ENCODE measurements at places on chromosomes 3 and 15. TPM values are rescaled to one million over a fixed set of nuclear protein-coding genes. Genes with fewer than 3 reads are reported as not detected.

DNA sequence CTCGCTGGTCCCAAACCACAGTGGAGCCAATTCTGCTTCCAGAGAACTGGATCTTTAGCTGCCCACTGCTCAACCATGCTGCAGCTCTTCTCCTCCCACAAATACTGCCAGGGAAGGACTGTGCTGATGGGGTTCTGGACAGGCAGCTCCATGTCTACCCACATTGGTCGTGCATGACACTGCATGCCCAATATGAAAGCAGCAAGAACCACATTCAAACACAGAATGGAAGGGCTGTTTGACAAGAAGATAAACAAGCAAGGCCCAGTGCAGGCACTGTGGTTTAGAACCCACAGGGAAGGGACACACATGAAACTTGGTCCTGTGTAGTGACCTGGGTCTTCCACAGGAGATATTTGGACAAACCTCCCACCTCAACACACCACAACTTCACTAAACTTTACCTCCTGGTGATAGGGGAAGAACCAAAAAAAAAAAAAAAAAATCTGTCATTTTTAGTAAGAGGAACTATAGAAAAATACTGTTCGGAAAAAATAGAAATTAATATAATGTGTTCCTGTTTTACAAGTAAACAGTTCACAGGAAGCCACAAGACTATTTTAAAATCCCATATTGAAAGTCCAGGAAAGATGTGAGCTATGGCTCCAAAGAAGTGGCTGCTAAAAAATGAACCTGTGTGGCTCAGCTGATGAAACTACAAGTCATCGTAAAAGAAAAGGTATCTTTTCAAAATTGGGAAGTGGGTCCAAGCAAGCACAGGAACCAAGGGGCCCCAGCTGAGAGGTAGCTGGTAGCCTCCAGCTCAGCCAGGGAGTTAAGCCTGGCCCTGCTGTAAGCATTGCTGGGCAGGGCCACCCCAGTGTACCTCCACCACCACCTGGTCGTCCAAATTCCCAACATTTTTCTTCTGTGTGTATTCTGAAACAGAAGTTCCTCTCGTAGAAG, 77.7 kb upstream of the ACAN start:
- DNase-seq, result no peak

DNA sequence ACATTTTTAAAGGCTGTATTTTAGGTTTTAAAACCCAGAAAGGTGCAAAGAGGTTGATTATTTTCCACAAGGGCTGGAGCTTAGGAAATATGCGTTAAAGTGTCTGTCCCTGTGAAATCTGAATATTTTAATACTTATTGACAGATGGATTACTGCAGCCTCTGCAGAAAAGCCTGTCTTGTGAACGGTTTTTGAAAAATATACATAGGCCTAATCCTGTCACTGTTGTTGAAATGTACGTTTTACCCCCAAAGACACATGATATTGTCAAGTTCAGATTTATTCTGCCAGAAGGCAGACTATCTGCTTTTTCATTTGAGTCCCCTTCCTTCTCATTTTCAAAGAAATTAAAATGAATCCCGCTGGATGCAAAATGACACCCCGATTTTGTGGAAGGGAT, 2.2 kb upstream of the BCL6 start:
- no peak for DNase-seq

- DNase-seq, result no peak
Measured at GRCh38 chr3:14454639-14455310, 52.4 kb downstream of the SLC6A6 start.

- no peak for DNase-seq
Measured at GRCh38 chr3:51401735-51402134, 10.7 kb downstream of the RBM15B start.

DNA sequence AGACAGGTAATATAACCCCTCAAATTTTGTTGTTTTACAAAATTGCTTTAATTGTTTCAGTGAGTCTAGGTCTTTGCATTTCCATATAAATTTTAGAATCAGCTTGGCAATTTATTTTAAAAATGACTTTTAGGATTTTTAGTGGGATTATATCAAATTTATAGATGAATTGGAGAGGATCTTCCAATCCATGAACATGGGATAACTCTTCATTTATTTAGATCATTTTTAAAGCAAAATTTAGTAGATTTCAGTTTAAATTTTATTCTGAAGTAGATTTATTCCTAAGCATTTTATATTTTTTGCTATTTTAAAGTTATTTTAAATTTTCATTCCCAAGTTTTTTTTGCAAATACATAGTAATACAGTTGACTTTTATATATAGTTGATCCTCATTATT, 58.1 kb upstream of the THSD4 start:
- DNase-seq, result no peak

GRCh38 chr15:54424171-54424570, 445.9 kb downstream of the UNC13C start:
- no peak for DNase-seq

- DNase-seq, result no peak
Measured at GRCh38 chr15:60408463-60408981, 10.7 kb upstream of the ANXA2 start.

DNA sequence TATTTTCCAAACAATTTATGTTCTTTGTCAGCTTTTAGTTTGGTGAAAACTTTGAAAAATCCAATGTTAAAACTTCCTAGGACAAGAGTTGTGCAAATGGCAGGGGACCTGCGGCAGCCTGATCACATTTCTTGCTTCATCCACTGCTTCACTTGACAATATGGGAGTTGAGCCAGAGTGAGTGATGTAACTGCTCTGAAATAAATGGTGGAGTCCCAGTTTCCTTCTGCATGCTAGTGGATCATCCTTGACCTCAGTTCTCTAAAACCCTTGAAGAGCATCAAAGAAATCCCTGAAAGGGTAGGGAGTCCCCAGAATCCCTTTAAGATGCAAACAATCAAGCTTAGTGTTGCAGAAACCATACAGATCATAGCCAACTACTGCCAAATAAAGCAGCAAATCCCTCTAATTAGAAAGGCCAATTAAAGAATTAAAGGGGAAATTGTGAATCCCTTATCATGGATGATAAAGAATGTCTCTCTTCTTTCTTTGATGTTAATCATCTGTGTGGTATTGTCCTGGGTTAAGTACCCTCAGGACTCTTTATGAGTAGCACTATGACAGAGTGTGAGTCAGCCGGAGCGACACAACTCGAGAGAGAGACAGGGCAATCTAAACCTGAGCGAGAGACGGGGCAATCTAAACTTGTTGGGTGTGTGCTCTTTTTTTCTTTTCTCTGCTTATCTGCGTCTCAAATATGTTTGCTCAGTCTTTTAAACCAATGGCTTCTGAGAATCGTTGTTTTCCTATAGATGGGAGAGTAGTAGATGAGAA, 41.8 kb upstream of the GAP43 start:
- no peak for DNase-seq

DNA sequence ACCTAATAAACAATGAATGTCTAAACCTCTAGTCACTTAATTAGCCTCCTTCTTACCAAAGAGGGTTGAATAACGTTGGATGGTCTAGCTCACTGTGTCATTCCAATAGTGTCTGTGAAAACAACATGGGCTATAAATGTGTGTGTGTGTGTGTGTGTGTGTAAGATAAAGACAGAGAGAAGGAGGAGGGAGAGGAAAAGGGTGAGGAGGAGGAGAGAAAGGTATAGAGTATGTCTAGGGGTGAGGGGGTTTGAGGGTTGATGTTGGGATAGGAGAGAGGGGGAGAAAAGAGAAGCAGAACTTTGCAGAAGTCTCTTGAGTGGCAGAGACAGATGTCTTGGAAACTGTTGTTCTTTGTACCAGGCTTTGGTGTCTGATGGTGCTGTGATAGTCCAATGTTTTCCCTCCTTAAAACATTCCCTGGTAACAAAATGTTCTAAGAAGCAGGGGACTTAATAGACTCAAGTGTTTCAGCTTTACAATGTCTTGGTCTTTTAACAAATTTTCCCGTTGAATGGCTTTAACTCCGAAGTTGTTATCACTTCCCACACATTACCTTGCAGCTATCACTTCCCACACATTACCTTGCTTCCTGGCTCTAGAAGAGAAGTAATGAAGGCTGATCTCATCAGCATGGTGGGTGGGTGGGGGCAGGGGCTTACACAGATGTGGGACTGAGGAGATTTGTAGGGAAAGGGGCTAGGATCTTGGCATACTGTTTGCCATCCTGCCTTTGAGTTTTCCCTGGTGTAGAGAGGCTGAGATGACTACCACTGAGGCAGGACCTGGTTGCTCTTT, 57.8 kb upstream of the ETV5 start:
- DNase-seq, result no peak

- DNase-seq, result no peak
Measured at GRCh38 chr3:27224197-27224596, 145.0 kb downstream of the NEK10 start.

GRCh38 chr15:92636908-92637481, 18.6 kb downstream of the FAM174B start:
- peak; percentile 96 for DNase-seq

DNA sequence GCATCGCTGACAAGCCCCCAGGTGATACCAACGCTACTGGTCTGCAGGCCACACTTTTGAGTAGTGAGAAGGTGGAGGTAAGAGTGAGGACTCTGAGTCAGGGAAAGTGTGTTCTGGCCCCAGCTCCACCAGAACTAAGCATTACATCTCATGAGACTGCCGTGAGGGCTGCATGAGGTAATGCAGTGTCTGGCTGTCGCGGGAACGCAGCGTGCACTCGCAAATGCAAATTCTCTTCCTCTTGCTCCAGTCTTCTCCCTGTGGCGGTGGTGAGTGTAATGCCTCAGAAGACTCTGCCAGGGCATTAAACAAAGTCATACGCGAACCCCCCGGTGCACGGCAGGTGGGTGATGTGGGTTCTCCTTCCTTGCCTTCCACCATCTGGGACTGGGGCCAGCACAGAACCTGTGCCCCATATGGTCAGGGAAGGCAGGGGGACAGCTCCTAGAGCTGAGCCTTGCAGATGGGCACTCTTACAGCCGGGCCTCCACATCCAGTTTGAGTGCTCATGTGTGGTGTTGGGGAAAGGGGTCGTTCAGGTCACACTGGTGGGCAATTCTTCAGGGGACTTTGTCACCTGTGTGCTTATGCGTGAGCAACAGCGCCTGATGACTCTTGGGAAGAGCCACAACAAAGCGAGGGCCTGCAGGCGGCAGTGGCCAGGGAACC, 175.8 kb downstream of the XXYLT1 start:
- no peak for DNase-seq

DNA sequence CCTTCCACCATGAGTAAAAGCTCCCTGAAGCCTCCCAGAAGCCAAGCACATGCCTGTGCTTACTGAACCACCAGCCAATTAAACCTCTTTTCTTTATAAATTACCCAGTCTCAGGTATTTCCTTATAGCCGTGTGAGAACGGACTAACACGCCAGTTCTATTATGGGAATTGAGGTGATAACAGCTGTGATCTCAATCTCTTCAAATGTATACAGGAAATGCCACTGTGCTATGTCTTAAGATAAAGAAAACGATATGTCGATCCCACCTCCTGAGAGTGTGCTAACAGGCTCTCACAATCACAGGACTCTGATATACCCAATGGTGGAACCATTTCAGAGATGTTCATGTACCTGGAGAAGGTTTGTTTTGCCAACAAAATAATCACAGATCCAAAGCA, 26.2 kb downstream of the CHSY1 start:
- no peak for DNase-seq

DNA sequence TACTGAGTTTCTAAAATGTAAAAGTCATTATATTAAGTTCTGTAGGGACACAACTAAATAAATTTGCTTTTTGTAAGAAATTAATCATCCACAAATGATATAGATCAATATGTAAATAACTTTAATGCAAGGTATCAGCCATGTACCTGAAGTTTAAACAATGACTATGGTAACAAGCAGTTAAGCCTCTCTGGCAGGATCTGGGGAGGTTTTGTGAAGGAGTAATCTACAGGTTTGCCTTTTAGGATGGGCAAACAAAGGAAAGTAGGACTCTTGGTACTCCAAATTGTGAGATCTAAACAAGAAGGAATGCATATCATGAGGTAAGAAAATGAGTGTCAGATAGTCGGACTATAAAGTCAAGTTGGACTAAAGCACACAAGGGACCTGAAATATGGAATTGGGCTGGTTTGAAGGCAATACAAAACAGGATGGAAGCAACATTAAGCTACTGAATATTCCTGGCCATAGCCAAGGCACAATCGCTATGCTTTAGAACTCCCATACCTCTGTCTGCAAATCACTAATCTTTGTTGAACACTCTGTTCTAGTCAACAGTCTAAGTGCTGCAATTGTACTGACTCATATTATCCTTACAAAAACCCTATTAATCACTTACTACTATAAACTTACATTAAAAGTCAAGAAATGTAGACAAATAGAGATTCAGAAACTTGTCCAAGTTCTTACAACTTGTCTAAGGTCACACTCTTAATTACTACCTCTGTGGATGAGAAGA, 412.8 kb downstream of the DIPK2A start:
- no peak for DNase-seq

GRCh38 chr3:96756516-96756915, 57.9 kb upstream of the EPHA6 start:
- no peak for DNase-seq

- no peak for DNase-seq
Measured at GRCh38 chr3:58340594-58341244, 8.0 kb downstream of the PXK start.

The MUSTN1 gene
- polyA plus RNA-seq, result 63.7 TPM

The ARNT2 gene
- 3.5 TPM for polyA plus RNA-seq

The FGF12 gene
- polyA plus RNA-seq, result 6.0 TPM

The CCRL2 gene
- 0.80 TPM for polyA plus RNA-seq

The CCNB2 gene
- 0.23 TPM for polyA plus RNA-seq

The C2CD4B gene
- polyA plus RNA-seq, result 36.2 TPM

The C3orf20 gene
- 0.02 TPM for polyA plus RNA-seq

The MST1R gene
- polyA plus RNA-seq, result 12.4 TPM

The NAA80 gene
- polyA plus RNA-seq, result 15.6 TPM
